Stimulated activated CD8-positive, alpha-beta memory T cell treated with anti-CD3 and anti-CD28 coated beads, Interleukin-15, amount 100 ng/mL, for 24 hours (primary cell): ENCODE measurements at places on chromosomes 11 and 22.
A peak's percentile ranks its signal among the peaks of the same experiment; 100 is the strongest.

- DNase-seq: no peak
Observed at GRCh38 chr11:132590986-132591385, 941.3 kb downstream of the OPCML start.

GRCh38 chr11:124315052-124315451 is 1.3 kb upstream of the OR8D1 start:
- no peak for DNase-seq

DNA sequence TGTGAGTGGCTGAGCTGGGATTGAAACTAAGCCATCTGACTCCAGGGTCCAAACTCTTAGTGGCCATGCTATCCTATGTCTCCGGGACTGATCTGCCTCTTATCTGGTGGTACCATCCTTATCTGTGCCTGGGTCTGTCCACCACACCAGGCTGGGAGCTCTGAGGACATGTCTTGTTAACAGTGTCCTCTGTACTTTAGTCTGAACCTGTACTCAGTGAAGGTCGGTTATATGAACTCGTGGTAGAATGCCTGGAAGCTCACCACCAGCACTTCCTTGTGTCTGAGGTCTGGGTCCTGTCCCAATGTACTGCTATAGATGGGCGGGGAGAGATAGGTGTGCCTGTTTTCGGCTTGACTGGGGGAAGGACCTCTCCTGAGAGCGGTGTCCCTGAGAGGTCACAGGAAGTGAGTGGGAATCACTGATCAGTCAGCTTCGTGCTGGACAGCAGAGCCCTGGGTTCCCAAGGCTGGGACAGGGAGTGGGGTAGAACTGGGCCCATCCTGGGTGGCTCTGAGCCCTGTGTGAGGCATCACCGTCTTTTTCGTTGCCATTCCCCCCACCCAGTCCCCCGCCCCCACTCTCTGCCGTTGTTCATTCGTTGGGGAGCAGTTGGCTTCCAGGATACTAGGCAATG is 8.9 kb downstream of the MYO7A start:
- no peak for DNase-seq

- no peak for DNase-seq
Observed at GRCh38 chr22:16847271-16847670, 22.1 kb upstream of the XKR3 start.

GRCh38 chr11:119530509-119530908 is 107.5 kb upstream of the THY1 start:
- no peak for DNase-seq

GRCh38 chr11:15006139-15006759 is 34.1 kb upstream of the CALCA start:
- no peak for DNase-seq

DNA sequence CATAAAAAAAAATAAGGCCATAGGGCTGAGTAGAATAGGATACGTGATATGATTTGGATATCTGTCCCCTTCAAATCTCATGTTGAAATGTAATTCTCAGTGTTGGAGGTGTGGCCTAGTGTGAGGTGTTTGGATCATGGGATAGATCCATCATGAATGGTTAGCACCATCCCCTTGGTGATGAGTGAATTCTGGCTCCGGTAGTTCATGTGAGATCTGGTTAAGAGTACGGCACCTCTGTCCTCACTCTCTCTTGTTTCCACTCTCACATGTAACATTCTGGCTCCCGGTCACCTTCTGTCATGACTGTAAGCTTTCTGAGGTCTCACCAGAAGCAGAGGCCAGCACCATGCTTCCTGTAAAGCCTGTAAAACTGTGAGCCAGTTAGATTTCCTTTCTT is 45.5 kb downstream of the RAB30 start:
- no peak for DNase-seq

- DNase-seq: no peak
Observed at GRCh38 chr11:129013737-129014475, 71.2 kb upstream of the TP53AIP1 start.

DNA sequence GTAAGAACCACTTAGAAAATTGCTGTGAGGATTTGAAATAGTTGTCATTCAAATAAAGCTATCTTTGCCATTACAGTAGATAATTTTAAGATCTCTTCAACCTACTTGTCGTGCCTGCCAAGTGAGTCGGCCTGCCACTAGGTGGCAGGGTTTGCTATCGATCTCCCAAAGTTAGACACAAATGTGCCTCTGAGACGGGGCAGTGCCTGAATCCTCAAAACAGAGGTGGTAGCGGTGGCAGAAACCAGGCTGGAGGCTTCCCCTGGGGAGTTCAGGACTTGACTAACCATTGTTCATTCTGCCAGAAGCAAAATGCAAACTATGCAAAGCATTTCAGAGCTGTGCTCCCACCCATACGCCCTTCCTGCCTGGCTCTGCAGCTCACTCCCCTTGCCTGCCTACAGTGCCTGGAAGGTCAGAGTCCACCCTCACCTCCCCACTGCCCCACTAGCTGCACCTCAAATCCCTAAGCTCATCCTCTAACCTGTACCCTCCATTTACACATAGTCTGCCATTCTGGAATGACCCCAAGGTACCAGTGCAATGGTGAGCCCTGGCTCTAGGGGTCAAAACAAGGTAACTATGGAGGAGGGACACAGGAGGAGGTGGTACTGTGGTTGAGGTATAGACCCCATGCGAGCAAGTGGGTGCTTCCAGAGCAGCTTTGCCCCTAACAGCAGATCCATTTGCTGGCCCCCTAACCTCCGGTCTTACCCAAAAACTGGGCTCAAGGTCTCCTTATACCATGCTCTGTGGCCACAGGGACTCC is 82.1 kb downstream of the C11orf58 start:
- DNase-seq: peak; percentile 39

DNA sequence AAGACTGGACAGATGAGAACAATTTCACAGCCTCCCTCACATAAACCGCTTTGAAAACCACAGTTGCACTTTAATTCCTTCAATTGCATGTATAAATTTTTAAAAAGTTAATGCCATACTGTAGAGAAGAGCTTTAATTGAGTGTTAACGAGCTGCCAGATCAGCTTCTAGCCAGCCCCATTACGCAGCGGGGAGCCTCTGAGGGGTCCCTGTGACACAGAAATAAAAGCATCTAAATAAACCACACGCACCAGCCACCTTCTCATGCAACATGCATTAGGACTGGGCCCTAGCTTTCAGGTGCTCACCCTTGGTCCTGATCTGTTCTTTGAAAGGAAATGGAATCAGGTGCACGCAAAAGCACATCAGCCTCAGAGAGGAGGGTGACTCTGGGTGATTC is 111.7 kb downstream of the SPATA19 start:
- no peak for DNase-seq

DNA sequence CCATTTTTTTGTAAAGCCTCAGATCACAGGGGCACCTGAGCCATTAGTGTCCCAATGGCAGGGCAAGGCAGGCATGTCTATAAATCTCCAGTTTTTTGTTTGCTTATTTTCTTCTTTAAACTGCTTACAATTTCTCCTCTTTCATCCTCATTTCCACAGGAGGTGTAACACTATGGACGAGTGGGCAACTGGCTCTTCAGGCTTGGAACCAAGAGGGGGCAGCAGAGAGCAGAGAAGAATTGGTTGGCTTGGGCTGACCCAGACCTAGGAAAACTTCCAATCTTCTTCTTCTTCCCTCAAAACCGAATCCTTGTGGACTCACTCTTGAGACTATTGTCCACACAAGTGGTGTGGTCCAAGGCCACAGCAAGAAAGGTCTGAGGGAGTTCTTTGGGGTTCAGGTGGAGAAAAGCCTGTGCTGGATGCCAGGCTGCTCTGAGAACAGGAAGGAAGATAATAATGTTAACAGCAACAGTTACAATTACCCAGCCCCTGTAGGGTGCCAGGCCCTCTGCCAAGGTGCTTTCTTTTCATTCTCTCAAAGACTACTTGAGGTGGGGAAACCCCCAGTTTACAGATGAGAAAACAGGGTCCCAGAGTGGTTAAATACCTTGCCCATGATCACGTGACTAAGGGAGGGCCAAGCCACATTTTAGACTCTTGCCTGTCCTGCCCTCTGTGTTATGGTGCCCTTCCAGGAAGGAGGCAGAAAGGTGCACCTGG is 70.7 kb upstream of the E2F8 start:
- peak; percentile 3 for DNase-seq

GRCh38 chr11:57466680-57467079 is 6.4 kb downstream of the RTN4RL2 start:
- DNase-seq: no peak

DNA sequence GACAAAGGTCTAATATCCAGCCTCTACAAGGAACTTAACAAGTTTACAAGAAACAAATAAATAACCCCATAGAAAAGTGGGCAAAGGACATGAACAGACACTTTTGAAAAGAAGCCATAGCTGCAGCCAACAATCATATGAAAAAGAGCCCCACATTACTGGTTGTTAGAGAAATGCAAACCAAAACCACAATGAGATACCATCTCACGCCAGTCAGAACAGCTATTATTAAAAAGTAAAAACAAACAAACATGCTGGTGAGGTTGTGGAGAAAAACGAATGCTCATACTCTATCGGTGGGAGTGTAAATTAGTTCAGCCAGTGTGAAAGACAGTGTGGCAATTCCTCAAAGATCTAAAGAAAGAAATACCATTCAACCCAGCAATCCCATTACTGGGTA is 5.6 kb upstream of the SLC22A25 start:
- no peak for DNase-seq

DNA sequence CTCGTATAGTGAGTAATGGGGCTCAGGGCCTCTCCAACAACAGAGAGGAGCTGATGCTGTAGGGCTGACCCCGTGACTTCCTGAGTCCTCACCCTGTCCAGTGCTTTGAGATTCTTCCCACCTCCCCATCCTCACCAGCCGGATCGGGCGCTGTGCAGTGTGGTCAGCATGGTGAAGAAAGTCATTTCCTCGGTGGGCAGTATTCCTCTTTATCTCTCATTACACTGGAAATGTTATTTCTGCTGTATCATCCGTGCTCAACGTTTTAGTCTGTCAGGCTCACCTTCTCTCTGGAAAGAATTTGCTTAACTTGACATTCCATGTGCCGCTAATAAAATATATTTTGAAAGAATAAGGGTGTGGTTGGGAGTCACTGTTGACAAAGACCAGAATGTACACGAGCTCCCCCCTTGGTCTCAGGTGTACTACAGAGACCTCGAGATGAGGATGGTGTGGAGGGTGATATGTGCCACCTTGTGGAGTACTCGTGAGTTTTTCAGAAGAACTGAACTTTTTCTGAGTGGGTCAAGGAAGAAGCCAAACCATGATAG is 25.7 kb upstream of the SCGB1A1 start:
- DNase-seq: no peak
